ENCODE measurements at places on chromosomes 2 and 18.

DNA sequence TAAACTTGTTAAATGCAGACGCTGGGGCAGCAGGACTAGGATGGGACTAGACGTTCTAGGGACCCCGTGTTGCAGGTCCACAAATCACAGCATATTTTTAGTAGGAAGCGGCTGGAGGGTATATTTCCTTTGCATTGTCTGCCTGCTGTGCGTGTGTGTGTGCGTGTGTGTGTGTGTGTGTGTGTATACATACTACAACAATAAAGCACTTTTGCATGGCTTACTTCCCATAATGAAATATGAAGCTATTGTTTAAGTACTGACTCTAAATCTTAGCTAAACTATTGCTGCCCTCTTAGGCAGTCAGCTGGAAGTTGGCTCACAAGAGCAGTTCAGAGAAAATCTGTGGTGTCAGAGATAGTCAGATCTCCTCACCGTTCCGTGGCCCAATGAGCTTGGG is 133.4 kb downstream of the CABLES1 start:
- DNase-seq: no peak

- no peak for DNase-seq
These were observed 739.5 kb upstream of the SALL3 start for GRCh38 chr18:78240101-78240500.

GRCh38 chr2:231854616-231855125 is 68.4 kb downstream of the COPS7B start:
- no peak for DNase-seq

- DNase-seq: no peak
These were observed 68.6 kb downstream of the TGOLN2 start for GRCh38 chr2:85259101-85259590.

DNA sequence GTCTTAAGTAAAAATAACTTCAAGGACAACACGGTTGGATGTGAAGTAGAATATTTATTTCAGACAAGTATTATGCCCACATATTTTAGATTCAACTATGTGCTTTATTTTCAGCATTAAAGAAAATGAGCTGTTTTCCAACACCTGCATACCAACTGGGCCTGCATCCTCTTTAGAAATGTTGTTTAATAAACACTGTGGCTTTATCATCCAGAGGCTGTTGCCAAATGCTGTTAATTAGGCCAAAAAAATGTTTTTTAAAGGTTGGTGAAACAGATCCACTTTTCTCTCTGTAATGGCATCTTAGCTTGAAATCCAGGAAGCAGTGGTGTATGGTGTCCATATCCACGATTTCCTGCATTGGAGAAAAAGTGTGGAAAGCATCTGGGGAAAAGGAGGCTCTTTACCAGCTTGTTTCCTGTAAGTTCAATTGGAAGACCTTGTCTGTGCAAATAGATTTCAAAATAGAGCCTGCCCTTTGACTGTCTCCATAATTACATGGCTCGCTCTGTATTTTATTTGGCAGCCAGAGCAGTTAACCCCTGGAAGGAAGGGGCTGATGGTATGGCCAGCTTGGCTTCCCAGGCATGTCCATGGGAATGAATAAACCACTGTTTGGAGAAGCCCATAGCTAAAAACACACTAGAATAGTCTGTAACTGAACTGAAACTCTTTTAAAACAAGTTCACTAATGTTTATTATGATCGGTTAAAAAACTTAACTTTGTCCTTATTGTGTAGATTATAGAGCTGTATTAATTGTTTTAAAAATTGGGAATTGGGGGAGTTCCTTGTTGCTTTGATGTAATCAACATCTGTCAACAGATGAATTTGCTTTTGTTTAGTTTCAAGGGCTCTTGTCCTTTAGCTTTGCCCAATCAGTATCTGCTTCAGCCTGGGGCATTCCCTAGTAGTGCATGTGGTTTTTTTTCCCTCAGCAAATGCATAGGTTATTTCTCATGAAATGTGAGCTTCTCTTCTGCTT is 33.0 kb upstream of the DLX1 start:
- DNase-seq: no peak

GRCh38 chr18:3603421-3604234 is 153.7 kb downstream of the TGIF1 start:
- DNase-seq: no peak

DNA sequence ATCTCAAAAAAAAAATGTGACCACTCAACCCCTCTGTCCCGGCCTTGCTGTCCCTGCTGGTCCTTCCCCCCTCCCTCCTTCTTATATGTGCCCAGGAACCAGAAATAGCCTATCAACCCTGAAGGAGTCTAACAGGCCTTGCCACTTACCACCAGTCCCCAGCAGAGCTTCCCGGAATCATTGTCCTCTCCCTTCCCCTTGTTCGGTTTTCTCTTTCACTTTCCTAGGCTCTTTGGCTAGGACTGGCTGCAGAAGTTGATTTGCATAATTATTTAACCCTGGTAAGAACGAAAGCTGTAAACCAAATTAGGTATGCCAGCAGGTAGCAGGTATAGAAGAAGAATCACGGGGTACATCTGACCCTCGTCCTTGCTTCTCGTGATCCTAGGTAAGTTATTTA is 72.6 kb upstream of the ZNF532 start:
- no peak for DNase-seq

DNA sequence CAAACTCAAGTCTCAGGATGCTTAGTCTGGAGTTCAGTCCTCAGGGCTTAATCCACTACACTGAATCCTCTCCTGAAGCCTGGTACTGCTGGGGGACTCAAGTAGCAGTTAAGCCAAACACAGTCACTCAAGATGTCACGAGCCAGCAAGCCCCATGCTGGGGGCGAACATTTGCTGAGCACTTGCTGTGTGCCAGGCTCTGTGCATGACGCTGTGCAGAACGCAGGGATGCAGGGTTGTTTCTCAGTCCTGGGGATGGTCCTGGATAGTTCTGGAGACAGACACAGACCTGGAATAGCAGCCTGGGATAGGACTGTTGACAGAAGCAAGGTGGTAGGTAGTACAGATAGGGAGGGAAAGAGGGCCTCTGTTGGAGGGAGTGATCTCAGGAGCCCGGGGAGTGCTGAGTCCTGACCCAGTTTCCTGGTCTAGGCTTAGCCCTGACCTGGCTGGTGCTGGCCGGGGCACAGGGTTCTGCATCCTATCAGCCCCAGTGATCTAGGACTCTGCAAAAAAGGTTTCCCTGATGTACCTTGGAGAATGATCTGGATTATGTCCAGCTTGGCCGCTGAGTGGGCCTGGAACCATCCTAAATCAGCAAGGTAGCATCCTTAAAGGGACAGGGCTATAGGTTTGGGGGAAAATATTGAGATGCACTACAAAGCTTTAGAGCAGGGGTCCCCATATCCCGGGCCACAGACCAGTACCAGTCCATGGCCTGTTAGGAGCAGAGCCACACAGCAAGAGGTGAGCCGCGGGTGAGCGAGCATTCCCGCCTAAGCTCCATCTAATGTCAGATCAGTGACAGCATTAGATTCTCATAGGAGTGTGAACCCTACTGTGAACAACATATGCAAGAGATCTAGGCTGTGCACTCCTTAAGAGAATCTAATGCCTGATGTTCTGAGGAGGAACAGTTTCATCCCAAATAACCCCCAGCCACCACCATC is 54.7 kb upstream of the OTOF start:
- DNase-seq: no peak

DNA sequence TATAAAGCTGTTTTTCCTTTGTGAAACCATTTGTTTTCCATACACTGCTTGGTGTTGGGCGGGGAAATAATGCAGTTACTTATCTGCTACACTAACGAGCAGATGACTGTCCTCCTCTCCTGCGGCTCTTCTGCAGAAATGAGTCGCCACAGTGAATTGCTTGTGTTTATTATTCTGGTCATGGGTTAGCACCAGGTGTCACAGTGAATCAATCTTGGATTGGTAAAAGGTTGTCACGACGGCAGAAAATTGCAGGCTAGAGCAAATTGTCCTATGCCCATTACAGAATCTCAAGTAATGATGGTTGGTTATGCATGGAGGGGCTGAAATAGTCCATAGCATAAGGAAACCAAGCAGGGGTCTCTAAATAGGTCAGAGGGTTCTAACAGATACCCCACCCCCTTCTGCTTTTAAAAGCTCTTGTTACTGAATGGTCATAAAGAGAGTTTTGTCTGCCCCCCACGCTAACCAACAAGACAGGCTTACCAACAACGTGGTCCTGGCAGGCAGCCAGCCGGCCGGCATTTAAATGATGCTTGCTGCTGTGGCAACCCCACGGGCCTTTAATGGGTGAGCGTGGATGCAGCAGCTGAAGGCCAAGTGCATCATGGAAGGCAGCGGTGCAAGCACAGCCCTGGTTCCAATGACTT is 29.5 kb downstream of the RAB31 start:
- DNase-seq: no peak

- DNase-seq: no peak
These were observed 76.1 kb downstream of the EPB41L3 start for GRCh38 chr18:5467671-5468070.

DNA sequence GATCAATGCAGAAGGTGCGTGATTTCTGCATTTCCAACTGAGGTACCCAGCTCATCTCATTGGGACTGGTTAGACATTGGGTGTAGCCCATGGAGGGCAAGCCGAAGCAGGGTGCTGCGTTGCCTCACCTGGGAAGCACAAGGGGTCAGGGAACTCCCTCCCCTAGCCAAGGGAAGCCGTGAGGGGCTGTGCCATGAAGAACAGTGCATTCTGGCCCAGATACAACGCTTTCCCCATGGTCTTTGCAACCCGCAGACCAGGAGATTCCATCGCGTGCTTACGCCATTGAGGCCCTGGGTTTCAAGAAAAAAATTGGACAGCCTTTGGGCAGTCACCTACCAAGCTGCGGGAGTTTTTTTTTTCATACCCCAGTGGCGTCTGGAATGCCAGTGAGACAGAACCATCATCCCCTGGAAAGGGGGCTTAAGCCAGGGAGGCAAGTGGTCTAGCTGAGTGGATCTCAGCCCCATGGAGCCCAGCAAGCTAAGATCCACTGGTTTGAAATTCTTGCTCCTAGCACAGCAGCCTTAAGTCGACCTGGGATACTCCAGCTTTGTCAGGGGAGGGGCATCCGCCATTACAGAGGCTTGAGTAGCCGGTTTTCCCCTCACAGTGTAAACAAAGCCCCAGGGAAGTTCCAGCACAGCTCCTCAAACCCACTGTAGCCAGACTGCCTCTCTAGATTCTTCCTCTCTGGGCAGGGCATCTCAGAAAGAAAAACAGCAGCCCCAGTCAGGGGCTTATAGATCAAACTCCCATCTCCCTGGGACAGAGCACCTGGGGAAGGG is 21.7 kb downstream of the TFPI start:
- DNase-seq: no peak

GRCh38 chr2:45128580-45128997 is 119.3 kb upstream of the SIX2 start:
- DNase-seq: no peak

GRCh38 chr2:156279446-156280150 is 52.9 kb downstream of the NR4A2 start:
- DNase-seq: no peak

- DNase-seq: no peak
These were observed 56.6 kb downstream of the SP100 start for GRCh38 chr2:230472621-230473018.

GRCh38 chr2:71534201-71534600 is 80.8 kb downstream of the DYSF start:
- no peak for DNase-seq
